ENCODE measurements at places on chromosomes 4 and X. TPM values are rescaled to one million over a fixed set of nuclear protein-coding genes. Genes with fewer than 3 reads are reported as not detected.

RHOXF2B gene
- total RNA-seq = not detected

DNA sequence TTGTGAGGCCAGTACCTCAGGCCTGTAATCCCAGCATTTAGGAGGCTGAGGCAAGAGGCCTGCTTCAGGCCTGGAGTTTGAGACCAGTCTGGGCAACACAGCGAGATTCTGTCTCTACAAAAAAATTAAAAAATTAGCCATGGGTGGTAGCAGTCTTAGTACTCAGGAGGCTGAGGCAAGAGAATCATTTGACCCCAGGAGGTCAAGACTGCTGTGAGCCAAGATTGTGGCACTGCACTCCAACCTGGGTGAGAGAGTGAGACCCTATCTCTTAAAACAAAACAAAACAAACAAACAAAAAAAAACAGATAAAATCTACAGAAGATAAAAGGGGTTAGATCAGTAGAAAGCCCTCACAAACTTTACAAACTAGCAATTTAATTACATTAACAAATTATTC is 80.7 kb downstream of the MAB21L2 start:
- no peak for DNase-seq

DNA sequence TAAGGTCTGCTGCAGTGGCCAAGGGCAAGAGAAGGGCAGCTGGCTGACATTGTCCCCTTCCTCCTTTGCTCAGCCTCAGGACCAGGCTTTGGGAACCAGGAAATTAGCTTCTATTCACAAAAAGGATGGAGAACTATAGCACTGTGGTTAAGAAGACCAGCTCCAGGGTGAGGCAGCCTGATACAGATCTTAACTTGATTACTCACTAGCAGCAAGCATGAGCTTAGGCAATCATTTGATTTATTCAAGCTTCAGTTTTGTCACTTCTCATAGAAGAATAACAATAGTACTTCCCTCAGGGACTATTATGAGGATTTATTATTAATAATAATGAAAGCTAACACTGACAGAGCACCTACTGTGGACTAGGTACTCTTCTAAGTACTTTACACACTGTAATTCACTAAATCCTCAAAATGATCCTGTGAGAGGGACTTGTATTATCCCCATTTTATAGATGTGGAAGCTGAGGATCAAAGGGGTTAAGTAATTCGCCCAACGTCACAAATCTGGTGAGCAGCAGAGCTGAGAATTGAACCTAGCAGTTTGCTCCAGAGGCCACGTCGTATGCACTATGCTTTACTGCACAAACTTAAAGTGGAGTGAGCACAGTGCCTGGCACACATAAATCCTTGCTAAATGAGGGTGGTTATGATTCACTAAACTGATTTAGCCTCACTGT is 130.4 kb upstream of the PAK3 start:
- no peak for DNase-seq

ANK2 gene
- 1.2 TPM for total RNA-seq

PDS5A gene
- total RNA-seq = 103 TPM

GRCh38 chr4:140172960-140173359 is 19.0 kb upstream of the MAML3 start:
- no peak for DNase-seq

- no peak for DNase-seq
These were observed 80.9 kb downstream of the FAM114A1 start for GRCh38 chr4:38948551-38948950.

DNA sequence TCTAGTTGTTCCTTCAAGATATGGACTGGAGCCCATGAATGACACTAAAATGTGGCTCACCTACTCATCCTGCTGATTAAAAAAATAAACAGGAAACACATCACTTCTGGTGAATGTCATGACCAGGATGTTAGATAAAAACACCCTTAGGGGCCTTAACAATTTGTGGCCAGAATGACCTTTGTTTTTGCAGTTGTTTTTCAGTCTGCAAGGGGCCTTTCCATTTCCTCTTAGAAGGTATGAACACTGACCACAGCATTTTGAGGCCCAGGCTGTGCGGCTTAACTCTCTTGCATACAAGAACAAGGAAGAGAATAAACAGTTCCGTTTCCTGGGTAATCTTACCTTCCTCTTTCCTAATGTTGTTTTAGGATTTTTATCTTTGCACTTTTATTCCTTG is 113.2 kb downstream of the IL1RAPL2 start:
- no peak for DNase-seq

PIN4 gene
- 7.5 TPM for total RNA-seq

DNA sequence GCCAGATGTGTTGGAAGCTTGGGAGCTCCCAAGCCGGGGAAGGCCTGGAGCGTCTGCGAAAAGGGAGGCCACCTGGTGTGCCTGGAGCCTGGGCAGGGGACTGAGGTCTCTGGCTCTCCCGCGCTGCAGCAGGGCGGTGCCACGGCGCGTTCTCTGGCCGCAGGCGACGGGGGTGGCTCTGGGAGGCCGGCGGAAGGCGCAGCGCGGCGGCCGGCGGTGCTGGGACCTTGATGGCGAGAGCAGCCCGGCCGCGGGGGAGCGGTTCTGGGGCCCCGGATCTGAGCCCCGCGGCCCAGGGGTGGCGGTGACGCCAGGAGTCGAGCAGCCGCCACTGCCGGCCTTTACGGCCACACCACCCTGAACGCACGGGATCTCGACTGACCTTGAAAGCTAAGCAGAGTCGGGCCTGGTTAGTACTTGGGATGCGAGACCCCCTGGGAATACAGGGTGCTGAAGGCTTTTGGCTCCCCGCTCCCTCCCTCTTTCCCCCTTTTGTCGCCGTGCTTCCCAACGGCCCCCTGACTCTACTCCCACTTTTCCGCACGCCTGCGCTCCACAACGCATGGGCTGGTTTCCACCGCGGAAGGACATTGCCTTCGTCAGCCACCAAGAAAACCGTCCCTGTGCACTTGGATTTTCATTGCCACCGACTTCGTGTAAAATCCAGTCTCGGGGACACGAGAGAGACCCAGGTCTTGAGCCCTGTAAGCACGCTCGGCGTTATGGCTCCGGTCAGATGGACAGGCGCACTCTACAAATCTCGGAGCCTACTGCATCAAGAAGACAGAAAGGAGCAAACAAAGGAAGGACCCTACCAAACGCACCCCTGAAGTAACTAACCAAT is 9.5 kb downstream of the FRG2 start:
- no peak for DNase-seq

TCP11X2 gene
- not detected for total RNA-seq

CTAG1A gene
- total RNA-seq = not detected

DNA sequence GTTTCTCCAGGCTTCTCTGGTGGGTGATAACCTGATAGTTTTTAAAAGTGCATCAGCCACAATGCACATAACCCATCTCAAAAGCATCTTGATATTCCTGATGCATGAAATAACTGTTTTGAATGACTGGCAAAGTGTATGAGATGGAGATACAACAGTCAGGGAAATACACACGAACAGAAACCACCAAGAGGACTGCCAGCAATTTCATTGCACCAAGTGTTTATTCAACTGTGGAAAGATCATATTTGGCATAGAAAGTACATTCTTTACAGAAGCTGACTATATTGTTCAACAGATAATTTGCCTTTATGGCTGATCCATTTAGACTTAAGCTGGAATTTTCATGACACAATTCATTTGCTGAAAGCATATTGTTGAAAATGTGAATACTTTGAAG is 139.5 kb downstream of the SLIT2 start:
- no peak for DNase-seq

DNA sequence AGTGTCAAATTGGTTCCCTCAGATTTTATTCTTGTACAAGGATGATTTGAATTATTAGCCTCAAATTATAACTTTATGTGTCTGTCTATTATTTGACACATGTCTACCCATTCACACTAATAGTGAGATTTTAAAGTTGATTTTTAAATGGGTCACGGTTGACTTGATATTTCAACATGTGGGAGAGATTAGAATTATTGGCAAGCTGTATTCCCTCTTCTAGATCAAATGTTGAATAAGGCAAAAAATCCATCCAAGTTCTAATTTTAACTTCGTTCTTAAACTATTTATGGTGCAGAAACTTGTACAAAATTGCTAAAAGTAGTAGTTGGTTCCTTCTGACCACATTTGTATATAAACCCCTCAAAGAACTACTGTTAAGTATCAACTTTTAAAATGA is 1498.0 kb downstream of the STIM2 start:
- DNase-seq = no peak

DNA sequence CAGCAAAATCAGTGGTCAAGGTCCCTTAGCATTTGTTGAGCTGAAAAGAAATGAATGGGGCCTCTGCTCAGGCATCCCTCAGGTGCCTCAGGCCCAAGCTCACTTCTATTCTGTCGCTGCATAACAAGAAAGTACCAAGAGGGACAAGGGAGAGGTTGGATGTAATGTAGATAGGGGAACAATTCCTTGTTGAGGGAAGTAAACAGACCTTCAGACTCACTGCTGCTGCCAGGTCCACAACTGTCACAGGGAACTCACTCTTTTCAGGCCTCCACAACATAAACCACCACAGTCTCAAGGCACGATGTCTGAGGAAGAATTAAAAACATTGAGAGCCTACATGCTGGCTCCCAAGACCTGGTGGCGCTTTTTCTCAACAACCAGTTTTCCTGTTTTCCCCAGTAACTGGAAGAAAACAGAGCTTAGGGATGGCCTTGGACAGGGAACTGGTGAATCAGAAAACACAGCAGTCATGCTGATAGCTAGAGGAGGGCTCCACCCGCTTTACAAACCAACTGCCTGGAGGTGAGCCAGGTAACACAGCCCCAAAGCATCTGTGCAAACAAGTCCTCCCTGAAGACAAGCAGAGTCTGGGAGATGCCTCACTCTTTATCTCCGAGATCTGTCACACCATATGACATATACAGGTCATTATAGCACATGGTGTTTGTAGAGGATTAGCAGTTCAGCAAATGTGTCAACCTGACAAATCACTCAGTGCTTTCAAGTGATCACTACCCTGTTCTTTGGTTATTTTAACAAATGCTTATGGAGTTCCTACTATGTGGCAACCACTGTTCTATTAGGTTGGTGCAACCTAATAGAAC is 14.3 kb upstream of the AWAT1 start:
- no peak for DNase-seq

DNA sequence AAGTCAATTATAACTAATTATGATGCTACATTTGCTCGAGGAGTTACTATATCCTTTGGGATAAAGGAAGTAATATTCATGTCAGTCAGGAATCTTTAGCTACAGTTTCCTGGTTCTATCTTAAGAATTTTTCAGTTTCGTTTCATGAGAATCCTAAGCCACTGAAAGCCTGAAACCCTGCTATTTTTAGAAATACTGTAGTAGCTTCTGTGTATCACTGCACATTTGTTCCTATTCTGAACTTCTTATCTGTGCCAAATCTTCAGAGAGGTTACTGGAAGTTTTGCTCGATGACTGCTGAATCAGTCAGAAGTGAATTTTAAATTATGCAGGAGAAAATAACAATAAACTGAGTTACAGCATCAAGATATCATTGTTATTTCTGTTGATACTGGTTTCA is 249.2 kb downstream of the TENM3 start:
- DNase-seq = no peak

DNA sequence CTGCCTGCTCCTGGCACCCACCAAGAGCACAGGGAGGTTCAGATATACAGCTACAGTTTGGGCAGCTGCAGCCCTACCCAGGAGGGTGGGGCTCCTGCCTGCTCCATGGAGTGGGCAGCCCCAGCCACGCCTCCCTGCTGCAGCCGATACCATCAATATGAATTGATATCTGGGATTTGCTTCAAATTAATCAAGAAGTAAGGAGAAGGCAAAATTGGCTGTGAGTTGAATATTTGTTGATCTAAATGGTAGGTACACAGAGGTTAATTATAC is 31.2 kb upstream of the ZNF280C start:
- DNase-seq = no peak

DNA sequence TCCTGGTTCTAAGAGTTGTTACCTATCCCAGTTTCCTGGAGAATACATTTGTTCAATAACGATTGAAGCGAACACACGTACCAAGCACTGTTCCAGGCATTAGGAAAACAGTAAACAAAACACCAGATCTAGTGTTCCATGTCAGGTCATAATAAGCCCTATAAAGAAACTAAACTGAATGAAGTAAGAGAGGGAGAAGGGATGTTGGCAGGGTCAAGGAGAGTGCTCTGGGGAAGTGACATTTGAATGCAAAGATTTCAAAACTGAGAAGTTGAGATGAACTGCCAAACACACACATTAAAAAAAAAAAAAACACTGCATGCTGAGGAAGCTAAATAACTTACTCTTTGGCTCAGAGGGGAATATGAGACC is 14.4 kb upstream of the ENAM start:
- no peak for DNase-seq

DNA sequence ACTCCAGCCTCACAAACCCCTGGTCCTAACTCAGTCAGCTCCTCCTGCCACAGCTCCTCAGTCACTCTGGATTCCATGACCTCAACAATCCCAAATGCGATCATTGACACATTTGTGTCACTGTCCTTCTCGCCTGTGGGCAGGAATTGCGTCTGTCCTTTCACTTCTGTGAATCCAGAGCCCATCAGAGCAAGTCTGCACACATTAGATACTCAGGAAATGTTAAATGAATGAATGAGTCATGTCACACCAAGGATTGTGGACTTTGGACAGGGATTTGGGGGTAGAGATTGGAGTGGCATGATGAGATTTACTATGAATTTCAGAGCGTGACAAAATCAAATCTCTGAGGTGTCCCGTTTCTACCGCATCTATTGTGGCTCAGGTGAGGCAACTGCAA is 11.8 kb upstream of the CLDN24 start:
- DNase-seq = no peak

- no peak for DNase-seq
These were observed at the start of gene LRCH2 for GRCh38 chrX:115233497-115234455. TSS of gene LRCH2 (minus strand) at chrX:115234096. CDS start at chrX:115234041, 55 bp downstream.

DNA sequence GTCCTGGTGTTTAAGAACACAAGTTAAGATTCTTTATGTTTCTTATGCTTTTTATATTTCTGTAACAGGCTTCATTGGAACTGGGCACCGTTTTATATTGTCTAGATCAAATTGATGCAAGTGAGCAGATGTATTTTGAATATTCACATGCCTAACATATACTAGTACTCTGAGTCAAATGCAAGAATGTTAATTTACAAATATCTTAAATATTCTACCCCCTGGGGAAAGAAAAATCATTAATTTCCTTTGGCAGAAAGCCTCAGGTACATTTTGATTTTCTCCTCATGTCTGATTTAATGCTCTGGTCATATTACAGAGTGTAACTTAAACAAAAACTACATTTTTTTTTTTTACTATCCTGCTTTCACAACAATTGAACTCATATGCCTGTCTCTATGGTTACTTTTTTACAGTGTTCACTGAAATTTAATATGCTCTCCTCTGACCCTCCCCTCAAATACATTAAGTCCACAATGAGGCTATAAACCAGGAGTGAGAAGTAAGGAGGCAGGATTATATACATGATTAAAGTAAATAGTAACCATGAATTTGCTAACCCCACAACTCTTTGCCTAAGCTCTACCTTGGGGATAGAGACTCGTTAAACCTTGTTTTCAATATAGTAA is 2.4 kb upstream of the NSUN7 start:
- no peak for DNase-seq

DNA sequence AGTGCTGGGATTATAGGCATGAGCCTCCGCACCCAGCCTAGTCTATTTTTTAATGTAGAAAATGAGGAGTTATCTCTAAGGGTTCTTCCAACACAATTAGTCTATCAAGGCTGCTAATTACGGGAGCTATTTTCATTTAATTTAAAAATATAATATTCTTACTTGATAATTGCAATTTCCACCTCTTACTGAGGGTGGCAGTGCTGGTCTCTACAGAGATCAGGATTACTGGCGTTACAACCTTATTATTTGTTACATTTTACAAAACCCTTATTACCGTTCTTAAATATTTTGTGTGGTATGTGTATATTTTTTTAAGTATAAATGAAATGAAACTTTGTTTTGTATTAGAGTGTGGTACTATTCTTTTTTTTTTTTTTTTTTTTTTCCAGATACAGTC is 17.6 kb upstream of the GK start:
- DNase-seq = no peak

EDA2R gene
- 1.1 TPM for total RNA-seq

- DNase-seq = peak; percentile 56
These were observed 137.6 kb downstream of the EGF start for GRCh38 chr4:110049951-110050925.
